Activated naive CD8-positive, alpha-beta T cell treated with anti-CD3 and anti-CD28 coated beads for 36 hours (primary cell): ENCODE measurements at places on chromosomes 13 and 19.
A peak's percentile ranks its signal among the peaks of the same experiment; 100 is the strongest.

DNA sequence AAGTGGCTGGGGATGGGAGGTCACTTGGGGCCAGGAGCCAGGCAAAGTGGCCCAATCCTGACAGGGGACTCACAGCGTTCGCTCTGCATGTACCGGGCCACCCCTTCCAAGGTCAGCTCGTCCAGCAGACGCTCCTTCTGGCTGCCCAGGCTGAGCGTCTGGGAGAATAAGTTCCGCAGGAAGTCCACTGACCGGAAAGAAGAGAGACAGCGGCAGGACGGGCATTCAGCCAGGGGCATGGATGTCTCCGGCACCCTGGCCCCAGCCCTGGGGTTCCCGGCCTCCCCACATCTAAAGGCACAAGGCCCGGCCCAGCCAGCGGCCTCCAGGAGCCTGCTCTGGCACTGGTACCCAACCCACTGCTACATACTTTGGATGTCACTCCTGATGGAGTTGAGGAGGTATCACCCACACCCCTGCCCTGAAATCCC, 6.1 kb downstream of the SIRT2 start:
- H3K27me3 ChIP-seq = no peaks in the 10 kb centered on the region
- no peak overlapping the region for H3K27ac ChIP-seq
- no peak for DNase-seq

DNA sequence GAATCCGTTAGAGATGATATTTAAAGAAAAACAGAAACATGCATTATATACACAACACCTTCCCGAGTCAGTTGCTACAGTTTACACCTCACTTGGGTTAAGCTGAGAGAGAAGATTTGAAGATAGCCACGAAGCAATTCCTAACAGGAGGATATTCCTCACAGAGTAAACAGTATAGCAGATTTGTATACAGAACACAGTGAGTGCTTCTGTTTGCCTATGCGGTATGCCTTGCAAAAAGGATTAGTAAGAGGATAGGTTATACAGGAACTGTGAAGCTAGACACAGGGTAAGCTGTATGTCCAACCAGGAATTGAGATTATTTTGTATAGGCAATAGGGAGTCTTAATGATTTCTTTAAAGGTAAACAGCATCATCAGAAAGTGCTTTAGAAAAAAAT, 471.8 kb downstream of the LIG4 start:
- no peak overlapping the region for H3K27ac ChIP-seq
- no peak for DNase-seq
- no peak overlapping the region for H3K4me3 ChIP-seq
- no peaks in the 10 kb centered on the region for H3K27me3 ChIP-seq

- H3K27ac ChIP-seq = no peak overlapping the region
- no peaks in the 10 kb centered on the region for H3K36me3 ChIP-seq
- H3K4me3 ChIP-seq = no peak overlapping the region
- H3K27me3 ChIP-seq = peaks cover 32% of the 10 kb centered on the region
- peaks cover 17% of the 10 kb centered on the region for H3K4me1 ChIP-seq
These were observed 79.7 kb downstream of the STARD13 start for GRCh38 chr13:33205804-33206221.

DNA sequence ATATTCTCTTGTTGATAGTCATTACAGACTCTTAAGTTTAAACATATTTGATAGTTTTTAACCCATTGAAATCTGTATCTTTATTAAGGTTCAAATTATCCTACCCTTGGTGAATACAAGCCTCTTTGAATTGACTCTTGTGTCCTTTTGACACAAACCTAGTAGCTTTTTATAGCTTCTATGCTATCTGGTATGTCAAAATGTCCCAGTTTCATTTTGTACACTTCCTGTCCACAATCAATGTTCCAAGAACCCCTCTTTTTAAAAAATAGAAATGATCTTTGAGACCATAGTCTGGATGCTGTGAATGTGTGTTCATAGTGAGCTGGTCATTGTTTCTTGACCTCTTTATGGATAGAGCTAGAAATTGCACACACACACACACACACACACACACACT, 39.2 kb upstream of the FGF14 start:
- peaks cover 27% of the 10 kb centered on the region for H3K27me3 ChIP-seq
- H3K36me3 ChIP-seq = no peaks in the 10 kb centered on the region

GRCh38 chr13:113146750-113147149, 11.7 kb upstream of the PROZ start:
- H3K4me3 ChIP-seq = no peak overlapping the region
- no peak for DNase-seq
- peaks cover 13% of the 10 kb centered on the region for H3K27me3 ChIP-seq
- no peak overlapping the region for H3K27ac ChIP-seq
- peaks cover 4% of the 10 kb centered on the region for H3K4me1 ChIP-seq
- no peaks in the 10 kb centered on the region for H3K36me3 ChIP-seq

- H3K27ac ChIP-seq = no peak overlapping the region
- H3K27me3 ChIP-seq = no peaks in the 10 kb centered on the region
- H3K4me3 ChIP-seq = no peak overlapping the region
- no peak for DNase-seq
- peaks cover 13% of the 10 kb centered on the region for H3K36me3 ChIP-seq
These were observed 16.3 kb downstream of the MYO9B start for GRCh38 chr19:17091758-17092333.

DNA sequence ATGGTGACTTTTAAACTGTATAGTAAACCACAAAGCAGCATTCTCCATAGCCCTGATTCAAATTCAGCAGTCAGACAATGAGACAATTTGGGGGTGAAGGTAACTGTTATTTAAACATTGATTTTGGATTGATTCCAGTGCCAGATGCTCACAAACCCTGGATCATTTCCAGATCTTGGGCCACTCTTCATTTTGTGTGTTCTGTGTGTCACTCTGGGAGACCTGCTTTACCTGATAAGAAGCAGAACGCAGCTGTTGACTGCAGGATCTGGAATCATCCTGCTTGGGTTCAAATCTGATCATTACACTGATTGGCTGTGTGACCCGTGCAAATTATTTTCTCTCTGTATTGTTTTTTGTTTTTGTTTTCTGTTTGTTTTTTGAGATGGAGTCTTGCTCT, 4.0 kb upstream of the PCDH8 start:
- DNase-seq = no peak
- H3K4me3 ChIP-seq = no peak overlapping the region
- H3K27me3 ChIP-seq = peaks cover 86% of the 10 kb centered on the region
- H3K27ac ChIP-seq = no peak overlapping the region
- H3K4me1 ChIP-seq = peaks cover 19% of the 10 kb centered on the region

- H3K4me1 ChIP-seq = peaks cover 2% of the 10 kb centered on the region
- no peaks in the 10 kb centered on the region for H3K36me3 ChIP-seq
- H3K27me3 ChIP-seq = peaks cover 6% of the 10 kb centered on the region
- H3K27ac ChIP-seq = no peak overlapping the region
These were observed 109.5 kb downstream of the TBC1D4 start for GRCh38 chr13:75372517-75372916.

DNA sequence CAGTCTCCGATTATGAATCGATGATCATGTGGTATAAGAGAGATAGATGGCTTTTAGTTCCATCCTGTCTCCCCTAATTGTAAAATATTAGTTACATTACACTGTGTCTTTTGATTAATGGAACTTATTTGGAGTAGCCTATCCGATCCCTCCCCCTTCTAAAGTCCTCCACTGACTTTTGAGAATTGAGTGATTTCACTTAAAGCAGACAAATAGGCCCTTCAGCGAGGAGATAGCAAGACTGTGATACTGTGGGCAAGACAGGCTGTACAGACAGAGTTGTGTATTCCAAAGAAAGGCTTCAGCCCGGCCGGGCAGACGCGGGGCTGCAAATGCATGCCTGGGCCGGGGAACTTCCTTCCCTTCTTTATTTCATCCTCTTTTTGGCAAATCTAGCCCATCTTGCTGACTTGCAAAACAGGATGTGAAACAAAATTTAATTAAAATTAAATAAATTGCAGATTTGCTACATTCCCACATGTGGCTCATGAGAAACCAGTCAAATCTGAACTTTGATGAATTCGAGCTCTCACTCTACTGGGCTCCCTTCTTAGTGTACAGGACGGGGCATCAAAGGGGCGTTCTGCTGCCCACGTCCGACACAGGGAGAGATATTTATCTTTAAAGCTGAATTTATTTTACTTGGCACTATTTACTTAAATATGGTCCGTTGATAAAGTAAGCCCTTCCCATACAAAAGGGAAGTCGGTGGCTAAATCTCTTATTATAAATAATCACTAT, 314.8 kb downstream of the ZNF536 start:
- no peaks in the 10 kb centered on the region for H3K36me3 ChIP-seq
- no peak for DNase-seq
- H3K27me3 ChIP-seq = peaks cover 83% of the 10 kb centered on the region
- H3K4me1 ChIP-seq = peaks cover 4% of the 10 kb centered on the region

DNA sequence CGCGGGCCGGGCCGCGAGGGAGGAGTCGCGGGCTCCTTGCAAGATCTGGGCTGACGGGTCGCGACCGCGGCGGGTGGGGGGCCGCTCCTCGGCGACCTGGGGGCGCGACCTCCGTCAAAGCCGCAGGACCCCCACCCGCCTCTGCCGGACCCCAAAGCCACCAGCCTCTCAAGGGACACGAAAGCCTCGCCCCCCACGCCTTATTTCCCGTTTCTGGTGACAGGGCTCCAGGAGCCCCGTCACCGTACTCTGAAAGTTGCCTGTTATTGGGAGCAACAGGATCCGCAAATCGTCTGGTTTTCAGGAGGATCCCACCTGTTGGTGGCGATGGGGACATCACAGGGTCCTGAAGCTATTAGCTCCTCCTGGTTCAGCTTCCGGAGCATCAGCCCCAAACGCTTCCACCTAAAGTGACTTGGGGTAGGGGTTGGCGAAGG, 530 bp downstream of the MAU2 start:
- peak overlapping the region; percentile 83 for H3K27ac ChIP-seq
- H3K4me1 ChIP-seq = peaks cover 37% of the 10 kb centered on the region
- DNase-seq = no peak
- peak overlapping the region; percentile 92 for H3K4me3 ChIP-seq
- no peaks in the 10 kb centered on the region for H3K27me3 ChIP-seq

GRCh38 chr19:49057636-49058234, at the start of gene CGB7:
TSS of gene CGB7 (minus strand) at chr19:49057749. CDS start at chr19:49055375, 2,374 bp downstream.
- H3K27ac ChIP-seq = no peak within 1 kb of the TSS
- H3K27me3 ChIP-seq = peaks cover 59% of the 10 kb centered on the region
- H3K4me1 ChIP-seq = peaks cover 12% of the 10 kb centered on the region

GRCh38 chr13:113112893-113113845, 7.6 kb downstream of the F7 start:
- H3K27me3 ChIP-seq = peaks cover 4% of the 10 kb centered on the region
- no peak overlapping the region for H3K4me3 ChIP-seq
- peaks cover 3% of the 10 kb centered on the region for H3K4me1 ChIP-seq
- H3K27ac ChIP-seq = no peak overlapping the region

DNA sequence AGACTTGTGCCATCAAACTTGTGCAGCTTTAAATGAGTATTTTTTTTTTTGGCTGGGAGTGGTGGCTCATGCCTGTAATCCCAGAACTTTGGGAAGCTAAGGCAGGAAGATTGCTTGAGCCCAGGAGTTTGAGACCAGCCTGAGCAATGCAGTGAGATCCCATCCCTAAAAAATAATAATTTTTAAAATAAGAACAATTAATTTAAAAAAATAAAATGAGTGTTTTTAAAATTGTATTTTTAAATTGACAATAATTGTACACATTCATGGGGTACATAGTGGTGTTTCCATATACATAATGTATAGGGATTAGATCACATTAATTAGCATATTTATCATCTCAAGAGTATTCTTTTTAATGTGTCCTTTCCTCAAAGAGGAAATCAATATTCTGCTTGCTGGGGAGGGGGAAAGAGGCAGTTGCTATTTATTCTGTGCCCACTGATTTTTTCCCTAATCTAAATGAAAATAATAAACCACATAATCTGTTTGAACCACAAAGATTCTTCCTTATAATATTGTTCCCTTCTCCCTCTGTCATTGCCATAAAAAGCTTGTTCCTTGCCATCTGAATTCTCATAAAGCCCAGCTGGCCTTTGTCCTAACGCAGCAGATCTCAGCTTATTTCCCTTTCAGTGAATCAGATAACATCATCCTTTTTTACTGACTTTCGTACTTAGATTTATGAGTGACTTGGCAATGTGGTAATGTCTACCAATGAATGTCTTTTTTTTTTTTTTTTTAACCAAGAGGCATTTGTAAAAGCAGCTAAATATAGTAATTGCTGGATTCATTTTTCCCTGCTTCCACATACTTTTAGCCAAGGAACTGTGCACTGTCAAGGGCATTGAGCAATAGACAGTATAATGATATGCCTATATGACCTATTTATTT, 81.8 kb upstream of the RUBCNL start:
- H3K27ac ChIP-seq = no peak overlapping the region
- H3K4me1 ChIP-seq = no peaks in the 10 kb centered on the region
- no peaks in the 10 kb centered on the region for H3K36me3 ChIP-seq
- DNase-seq = no peak
- no peaks in the 10 kb centered on the region for H3K27me3 ChIP-seq
- H3K4me3 ChIP-seq = no peak overlapping the region

- no peak overlapping the region for H3K4me3 ChIP-seq
- no peaks in the 10 kb centered on the region for H3K36me3 ChIP-seq
- no peak for DNase-seq
- peaks cover 3% of the 10 kb centered on the region for H3K27me3 ChIP-seq
- H3K4me1 ChIP-seq = no peaks in the 10 kb centered on the region
These were observed 479.2 kb upstream of the NBEA start for GRCh38 chr13:34462843-34463242.

- no peak overlapping the region for H3K4me3 ChIP-seq
- DNase-seq = no peak
- no peak overlapping the region for H3K27ac ChIP-seq
- peaks cover 4% of the 10 kb centered on the region for H3K4me1 ChIP-seq
- H3K27me3 ChIP-seq = no peaks in the 10 kb centered on the region
- H3K36me3 ChIP-seq = no peaks in the 10 kb centered on the region
These were observed 4.3 kb upstream of the ZNF497 start for GRCh38 chr19:58366585-58367430.

DNA sequence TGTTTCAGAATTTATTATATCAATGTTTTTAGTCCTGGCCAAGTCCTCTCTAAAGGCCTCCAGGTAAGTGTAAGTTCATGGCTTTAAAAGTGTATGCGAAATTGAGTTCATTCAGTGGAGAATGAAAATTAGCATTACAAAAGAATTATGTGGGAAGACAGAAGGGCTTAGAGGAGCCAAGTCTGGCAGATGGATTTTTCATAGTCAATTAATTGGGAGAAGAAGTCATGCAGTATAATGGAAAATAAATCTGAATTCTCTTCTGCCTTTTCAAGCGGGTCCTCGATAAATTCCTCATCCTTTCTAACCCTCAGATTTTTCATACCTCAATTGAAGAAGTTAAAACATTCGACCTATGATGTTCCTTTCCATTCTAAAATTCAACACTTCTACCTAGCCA, 394.2 kb downstream of the ITGBL1 start:
- no peaks in the 10 kb centered on the region for H3K36me3 ChIP-seq
- DNase-seq = no peak
- no peak overlapping the region for H3K27ac ChIP-seq
- H3K27me3 ChIP-seq = peaks cover 6% of the 10 kb centered on the region
- H3K4me3 ChIP-seq = no peak overlapping the region

- H3K36me3 ChIP-seq = no peaks in the 10 kb centered on the region
- no peak overlapping the region for H3K4me3 ChIP-seq
- no peaks in the 10 kb centered on the region for H3K4me1 ChIP-seq
- DNase-seq = no peak
These were observed 1528.0 kb downstream of the SLITRK5 start for GRCh38 chr13:89199138-89199537.

GRCh38 chr19:30785458-30786137, 413.4 kb downstream of the ZNF536 start:
- no peak overlapping the region for H3K27ac ChIP-seq
- peaks cover 8% of the 10 kb centered on the region for H3K27me3 ChIP-seq
- H3K4me1 ChIP-seq = no peaks in the 10 kb centered on the region
- no peak overlapping the region for H3K4me3 ChIP-seq
- DNase-seq = no peak
